ENCODE measurements at places on chromosomes 12 and 14.

GRCh38 chr14:60723907-60724618 lies at the start of gene SIX4:
SIX4 (minus strand) TSS chr14:60724351; CDS start chr14:60724074, 277 bp downstream.
- peak; percentile 3 for DNase-seq

GRCh38 chr12:123530668-123531067 lies 2.9 kb downstream of the RILPL1 start:
- no peak for DNase-seq

GRCh38 chr14:94697773-94698556 lies 71.9 kb downstream of the GSC start:
- no peak for DNase-seq

GRCh38 chr12:2959192-2959504 lies at the start of gene TEAD4:
TEAD4 (plus strand) TSS chr12:2959397.
- DNase-seq, result peak; percentile 22

DNA sequence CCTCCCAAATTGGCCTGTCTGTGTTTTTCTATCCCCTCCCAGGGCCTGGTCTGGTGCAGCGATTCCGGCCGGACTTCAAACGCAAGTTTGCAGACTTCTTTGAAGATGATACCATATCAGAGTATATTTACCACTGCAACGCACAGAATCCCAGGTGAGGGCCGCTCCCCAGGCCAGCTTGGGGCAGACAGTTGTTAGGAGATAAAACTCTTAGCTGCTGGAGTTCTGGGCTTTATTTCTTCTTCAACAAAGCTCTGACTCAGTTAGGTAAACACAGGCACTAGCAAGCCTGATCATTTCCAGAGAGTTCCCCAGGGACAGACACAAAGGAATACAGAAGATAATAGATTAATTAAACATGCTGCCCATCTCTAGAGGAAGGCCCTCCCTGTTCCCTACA lies 8.3 kb downstream of the ABHD4 start:
- no peak for DNase-seq

DNA sequence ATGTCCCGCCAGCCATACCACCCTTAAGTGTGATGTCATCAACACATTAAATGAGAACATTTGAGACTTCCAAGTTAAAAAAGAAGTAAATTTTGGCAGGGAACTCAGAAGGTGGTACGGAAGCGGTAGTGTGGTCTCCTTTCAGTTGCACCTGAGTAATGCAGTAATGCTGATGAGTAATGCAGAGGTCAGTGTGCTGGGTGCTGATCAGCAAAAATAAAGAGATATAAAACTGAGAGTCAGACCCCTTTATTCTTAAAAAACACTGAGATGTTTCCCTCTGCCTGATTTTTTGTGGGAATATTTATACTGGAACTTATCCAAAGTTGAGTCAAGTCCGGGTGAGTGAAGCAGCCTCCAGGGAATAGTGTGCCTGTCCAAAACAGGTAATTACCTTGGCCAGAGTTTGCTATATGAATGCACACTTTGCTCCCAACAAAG lies 370.6 kb upstream of the PRICKLE1 start:
- no peak for DNase-seq

DNA sequence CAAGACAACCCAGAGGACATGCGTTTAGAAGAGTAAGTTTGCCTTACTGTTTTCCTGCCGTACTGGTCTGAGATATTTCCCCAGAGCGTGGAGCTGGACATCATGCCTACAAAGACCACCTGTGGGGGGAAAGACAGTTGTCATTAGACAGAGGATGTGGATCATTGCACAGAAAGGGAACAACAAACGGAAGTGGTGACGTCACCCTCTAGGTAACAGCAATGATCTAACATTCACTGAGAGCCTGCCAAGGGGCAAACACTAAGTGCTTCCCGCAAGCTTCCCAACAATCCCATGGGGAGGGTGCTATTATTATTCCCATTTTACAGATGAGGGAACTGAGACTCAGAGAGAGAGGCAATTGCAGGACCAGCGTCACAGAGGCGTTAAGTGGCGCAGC lies 48.5 kb downstream of the SVOP start:
- DNase-seq, result no peak

GRCh38 chr12:67826148-67826547 lies 163.1 kb upstream of the IFNG-AS1 start:
- no peak for DNase-seq

DNA sequence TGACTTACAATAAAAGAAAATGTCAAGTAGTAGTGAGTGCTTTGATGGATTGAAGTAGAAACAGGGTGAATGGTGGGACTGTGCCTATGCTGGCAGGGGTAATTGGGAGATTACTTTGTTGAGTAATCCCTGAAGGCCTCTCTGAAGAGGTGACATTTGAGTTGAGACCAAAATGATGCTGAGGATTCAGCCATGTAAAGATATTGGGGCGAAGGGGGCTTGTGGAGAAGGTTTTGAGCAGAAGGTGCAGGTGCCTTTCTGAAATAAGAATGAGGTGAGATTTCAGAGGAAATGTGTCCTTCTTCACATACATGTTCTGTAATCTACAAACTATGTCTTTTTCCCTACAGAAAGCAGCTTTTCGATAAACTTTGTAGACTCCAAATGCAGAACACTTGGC lies 8.0 kb downstream of the GNG2 start:
- DNase-seq, result no peak

DNA sequence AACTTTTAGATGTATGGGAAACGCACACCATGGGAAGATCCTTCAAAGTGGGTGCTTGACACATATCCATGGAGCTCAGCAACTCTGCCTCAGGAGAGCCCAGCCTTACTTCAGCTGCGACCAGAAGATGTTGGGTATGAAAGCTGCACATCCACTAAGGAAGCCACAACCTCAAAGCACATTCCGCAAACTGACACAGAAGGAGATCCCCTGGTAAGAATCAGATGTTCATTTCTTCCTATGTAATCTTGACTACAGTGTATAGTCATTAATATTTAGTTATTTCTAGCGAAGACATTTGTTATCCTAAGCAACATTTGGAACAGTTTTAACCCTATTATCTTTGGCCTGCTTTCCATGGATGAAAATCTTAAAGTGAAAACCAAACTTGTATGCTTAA lies 374.2 kb downstream of the NAV3 start:
- no peak for DNase-seq

- no peak for DNase-seq
These were observed 56.7 kb downstream of the EPS8 start for GRCh38 chr12:15732341-15733061.

- DNase-seq, result no peak
These were observed 39.6 kb downstream of the RHOF start for GRCh38 chr12:121753844-121754264.

- DNase-seq, result peak; percentile 38
These were observed 235.4 kb downstream of the SEC23A start for GRCh38 chr14:38867561-38868150.

- no peak for DNase-seq
These were observed 49.9 kb downstream of the PPP2R5E start for GRCh38 chr14:63493246-63493645.

DNA sequence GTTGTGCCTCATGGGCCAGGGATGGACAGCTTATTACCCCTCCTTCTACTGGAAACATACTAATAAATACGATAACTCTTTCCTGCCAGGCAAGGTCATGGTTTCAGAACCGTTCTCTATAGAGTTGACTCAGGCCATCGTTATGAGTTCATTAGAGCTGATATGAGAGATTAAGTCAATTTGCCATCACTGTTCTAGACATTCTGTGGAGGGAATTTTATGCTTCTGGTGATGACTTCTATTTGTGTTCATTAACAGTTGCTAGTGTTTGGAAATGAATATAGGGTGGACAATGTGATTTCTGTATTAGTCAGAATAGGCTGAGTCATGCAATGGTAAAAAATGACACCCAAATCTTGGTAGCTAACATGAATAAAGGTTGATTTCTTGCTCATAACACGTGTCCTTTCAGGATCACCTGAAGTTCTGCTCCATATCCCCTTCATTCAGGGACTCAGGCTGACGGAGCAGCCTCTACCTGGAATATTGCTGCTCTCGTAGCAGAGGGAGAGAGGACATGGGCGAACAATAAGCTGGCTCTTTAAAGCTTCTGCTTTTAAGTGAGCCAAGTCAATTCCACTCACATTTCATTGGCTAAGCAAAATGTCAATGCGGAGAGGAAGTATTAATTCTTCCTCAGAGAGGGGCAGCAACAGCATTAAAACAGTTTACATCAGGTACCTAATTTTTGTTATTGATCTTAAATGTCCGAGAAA lies 18.5 kb upstream of the TBPL2 start:
- DNase-seq, result no peak

DNA sequence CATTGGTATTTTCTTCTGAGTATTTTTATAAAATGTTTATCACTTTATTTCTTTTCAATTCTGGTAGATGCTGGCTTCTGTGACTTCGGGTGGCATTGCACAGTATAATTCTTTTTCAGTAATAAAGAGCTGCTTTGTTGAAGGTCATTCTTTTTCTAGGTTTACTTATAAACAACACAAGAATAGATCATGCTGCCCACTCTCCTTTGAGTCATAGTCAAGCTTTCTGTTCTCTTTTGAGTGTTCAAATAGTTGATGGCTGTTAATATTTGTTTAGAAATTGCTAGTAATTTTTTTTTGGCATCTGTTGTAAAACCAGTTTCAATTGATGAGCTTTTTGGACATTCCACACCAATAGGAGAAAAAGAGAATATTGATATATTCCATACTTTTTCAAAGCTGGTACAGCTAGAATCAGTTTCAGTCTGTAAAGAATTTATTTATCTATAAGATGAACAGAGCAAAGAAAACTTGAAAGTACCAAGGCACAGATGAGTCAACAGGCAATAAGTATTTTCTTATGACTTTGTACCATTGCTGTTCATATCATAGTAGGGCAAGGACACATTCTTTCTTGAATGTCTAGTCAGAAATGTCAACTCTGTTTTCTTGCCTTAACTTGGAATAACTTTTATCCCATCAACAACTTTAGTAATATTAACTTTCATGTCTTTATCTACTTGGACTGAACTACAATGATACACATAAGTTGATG lies 513.0 kb upstream of the SEL1L start:
- no peak for DNase-seq

- DNase-seq, result no peak
These were observed 72.4 kb upstream of the CHST11 start for GRCh38 chr12:104384141-104384880.

- DNase-seq, result no peak
These were observed 212.1 kb upstream of the RTL1 start for GRCh38 chr14:101115652-101116051.

- DNase-seq, result peak; percentile 40
These were observed 702.3 kb downstream of the TMEM121 start for GRCh38 chr14:106228541-106229158.

DNA sequence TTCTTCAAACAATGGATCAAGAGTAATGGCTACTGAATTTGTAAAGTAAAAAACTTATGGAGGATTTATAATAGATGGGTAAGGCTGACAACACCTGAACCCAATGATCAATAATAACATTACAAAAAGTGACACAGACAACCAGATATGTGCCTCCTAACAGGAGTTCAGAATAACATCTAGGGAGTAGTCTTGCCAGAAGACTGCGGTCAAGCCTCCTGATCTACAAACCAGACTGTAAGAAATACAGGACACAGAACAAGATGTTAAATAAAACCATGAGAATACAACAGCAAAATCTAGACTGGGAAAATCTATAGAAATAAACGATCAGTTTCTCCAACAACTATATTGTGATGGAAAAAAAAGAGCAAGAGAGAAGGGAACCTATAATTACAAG lies 262.6 kb upstream of the TMTC1 start:
- no peak for DNase-seq

DNA sequence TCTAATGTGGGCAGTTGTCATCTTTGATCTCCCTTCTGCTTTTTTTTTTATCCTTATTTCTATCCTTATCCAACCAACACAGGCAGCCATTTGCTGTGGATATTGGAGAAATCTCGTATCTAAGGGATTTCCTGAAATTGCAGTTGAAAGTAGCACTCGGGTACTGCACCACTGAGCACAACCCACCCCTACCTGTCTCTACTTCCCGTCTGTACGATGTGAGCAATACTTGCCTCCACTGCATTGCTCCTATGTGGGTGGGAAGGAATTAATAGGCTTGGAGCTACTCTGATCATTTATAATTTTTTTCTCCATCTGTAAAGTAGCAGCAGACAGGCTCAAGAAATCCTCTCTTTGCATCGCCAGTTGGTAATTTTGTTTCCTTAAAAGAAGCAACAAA lies 300.4 kb downstream of the SNAPC1 start:
- DNase-seq, result no peak

- DNase-seq, result no peak
These were observed 8.9 kb upstream of the LIN7A start for GRCh38 chr12:80946591-80946990.

DNA sequence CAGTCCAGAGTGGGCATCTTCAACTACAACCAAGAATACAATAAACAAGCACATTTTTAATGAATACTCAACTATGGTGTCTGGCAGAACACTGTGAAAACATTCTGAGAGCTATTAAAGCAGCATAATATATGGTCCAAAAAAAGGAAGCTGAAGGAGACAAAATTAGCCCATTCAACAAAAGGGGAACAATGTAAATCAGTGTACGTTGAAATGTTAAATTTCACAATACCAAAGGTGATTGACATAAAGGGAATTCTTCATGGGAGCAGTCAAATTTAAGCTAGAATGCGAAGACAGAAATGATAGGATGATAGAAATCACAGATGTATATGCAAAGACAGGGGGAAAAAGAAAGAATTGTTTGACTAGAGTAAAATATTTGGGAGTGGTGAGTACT lies 41.3 kb upstream of the SYCP3 start:
- DNase-seq, result no peak

DNA sequence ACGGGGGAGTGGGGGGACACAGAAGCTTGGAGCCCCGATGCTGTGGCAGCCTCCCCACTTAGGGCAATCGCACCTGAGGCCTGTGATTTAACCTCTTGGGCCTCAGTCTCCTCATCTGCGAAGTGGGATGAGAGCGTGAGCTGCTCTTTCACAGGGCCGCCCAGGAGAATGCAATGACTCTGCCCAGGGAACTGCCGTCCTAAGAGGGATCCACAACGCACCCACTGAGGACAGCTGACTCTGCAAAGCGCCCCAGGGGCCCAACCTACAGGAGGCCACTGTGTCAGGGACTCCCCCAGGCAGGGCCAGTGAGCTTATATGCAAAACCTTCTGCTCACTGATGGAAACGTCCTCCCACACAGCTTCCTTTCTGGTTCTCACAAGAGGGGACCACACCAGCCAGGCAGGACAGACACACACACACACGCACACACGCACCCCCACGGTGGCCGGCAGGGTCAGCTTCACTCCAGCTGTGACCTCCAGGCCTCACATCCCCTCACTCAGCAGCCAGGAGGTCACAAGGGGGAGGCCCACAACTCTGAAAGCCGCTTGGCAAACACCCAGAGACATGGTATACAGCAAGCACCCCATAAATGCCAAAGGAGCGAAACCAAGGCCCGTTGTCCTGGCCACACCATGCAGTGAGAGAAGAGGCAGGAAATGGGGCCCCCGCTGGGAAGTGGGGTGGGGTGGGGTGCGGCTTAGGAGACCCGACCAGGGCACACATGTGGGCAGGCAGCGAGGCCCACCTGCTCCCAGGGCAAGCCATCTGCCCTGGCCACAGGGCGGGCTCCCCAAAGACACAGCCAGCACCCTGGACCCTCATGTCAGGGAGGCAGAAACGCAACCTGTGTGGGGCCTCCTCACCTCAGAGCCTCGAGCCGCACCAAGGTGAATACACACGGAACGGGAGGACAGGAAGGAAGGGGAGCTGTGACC lies 73.3 kb downstream of the NCOR2 start:
- peak; percentile 83 for DNase-seq

Measured in activated naive CD8-positive, alpha-beta T cell treated with anti-CD3 and anti-CD28 coated beads for 36 hours (primary cell).